ENCODE measurements at places on chromosomes 2 and 18. TPM values are rescaled to one million over a fixed set of nuclear protein-coding genes. Genes with fewer than 3 reads are reported as not detected.

BOLL gene
- total RNA-seq, result not detected

DNA sequence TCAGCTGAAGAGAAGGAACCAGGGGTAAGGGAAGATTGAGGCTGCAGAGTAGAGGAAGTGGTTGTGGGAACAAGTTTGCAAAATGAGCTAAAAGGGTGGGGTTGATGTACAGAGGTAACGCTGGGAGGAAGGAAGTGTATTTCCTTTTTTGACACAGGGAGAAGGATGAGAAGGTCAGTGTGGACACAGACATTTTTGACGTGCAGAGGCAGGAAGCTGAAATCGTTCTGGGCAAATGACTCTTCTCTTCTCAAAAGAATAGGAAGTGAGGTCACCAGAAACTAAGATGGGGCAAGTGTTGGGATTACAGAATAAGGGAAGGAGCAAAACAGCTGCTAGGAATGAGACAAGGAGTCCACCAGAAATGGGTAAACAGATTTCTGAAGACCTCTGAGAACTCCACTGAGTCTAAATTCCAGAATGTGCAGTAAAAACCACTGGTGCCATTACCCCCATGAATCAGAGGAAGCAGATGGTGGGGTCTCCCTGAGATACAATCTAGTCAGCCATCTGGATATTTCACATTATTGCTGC lies 20.0 kb upstream of the RNF149 start:
- DNase-seq, result no peak

- DNase-seq, result peak; percentile 40
Observed at GRCh38 chr18:21896732-21897336, 156.2 kb downstream of the MIB1 start.

GRCh38 chr2:6827566-6828298 lies 38.0 kb downstream of the CMPK2 start:
- no peak for DNase-seq

SATB2 gene
- 1.3 TPM for total RNA-seq

GRCh38 chr18:76483780-76484179 lies 11.3 kb downstream of the ZNF516 start:
- no peak for DNase-seq

- no peak for DNase-seq
Observed at GRCh38 chr18:77063260-77063659, 69.3 kb downstream of the MBP start.

RIT2 gene
- not detected for total RNA-seq

- DNase-seq, result no peak
Observed at GRCh38 chr18:34943587-34943986, 97.6 kb upstream of the MAPRE2 start.

ATP8B1 gene
- total RNA-seq, result 4.0 TPM

All from left ventricle myocardium superior (tissue), 1 donor.